SW 1271 (cell line): ENCODE measurements at places on chromosomes 7 and 10.

DNA sequence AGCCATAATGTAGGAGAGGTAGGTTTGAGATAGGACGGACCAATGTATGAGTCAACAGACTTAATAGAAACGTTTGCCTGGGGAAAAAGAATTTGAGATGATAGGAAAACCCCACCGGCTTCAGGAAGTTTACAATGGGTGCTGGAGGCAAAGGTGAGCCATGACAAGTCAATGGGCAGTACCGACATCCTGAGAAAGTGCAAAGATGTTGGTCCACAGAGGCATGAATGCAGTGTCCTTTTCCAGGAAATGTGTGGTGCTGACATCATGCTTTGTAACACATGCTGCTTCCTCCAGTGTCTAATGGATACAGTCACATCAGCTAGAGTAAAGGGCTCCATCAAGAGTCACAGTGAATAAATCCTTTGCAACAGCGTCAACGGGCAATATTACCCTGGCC, 533.6 kb downstream of the INHBA start:
- DNase-seq = no peak

DNA sequence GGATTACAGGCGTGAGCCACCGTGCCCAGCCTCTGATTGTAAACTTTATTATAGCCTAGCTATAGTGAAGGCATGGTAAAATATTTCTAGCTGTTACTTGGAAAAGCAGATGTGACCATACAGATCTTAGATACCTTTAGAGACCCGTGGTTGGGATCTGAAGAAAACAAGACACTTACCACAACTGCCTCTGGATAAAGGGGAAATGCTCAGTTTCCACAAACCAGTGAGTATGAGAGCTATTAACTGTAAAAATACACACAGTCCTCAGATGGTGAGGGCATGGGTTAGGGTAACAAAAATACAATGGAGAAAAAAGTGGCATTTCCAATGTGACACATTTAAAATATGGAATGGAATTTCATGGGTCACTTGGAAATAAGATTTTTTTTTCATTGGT, 63.0 kb downstream of the ZNF438 start:
- no peak for DNase-seq

GRCh38 chr10:102593074-102593803, 51.0 kb upstream of the TRIM8 start:
- DNase-seq = no peak

GRCh38 chr7:30907527-30908267, 4.0 kb upstream of the AQP1 start:
- DNase-seq = no peak

DNA sequence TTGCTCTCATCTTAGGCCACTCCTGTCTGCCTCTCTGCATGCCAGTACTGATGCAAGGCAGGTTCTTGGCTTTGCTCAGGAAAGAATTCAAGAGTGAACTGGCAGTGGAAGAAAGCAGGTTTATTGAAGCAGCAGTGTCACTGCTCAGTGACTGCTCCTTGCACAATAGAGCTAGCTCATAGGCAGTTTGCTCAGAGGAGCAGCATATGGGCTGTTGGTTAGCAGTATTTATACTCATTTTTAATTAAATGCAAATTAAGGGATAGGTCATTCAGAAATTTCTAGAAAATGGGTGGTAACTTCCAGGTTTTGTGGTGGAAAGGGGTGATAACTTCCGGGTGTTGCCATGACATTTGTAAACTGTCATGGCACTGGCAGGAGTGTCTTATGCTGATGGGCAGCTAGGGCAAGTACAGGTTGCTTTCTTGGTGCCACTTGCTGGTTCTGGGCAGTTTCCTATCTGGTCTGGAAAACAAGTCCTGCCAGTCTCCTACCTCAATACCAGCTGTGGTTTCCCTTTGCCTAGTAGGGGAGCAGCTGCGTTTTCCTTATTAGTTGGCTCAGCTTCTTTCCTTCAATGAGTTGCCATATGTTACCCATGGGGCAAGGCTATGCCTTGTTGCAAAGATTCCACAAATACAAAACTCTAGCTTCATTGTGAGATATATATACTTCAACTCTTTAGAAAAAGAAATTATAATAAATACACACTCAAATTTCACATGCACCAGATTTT, 64.8 kb upstream of the CALD1 start:
- no peak for DNase-seq

DNA sequence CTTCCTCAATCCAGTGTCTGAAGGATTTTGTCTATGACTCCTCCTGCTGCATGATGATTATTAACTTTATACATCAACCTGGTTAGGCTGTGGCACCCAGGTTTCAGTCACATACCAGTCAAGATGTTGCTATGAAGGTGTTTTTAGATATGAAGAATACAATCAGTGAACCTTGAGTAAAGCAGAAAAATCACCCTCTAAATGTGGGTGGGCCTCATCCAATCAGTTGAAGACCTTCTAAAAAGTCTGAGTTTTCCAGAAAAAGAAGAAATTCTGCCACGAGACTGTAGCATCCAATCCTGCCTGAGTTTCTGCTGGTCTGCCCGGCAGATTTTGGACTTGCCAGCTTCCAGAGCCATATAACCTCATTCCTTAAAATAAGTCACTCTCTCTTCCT, 126.1 kb upstream of the FRMD4A start:
- DNase-seq = no peak

DNA sequence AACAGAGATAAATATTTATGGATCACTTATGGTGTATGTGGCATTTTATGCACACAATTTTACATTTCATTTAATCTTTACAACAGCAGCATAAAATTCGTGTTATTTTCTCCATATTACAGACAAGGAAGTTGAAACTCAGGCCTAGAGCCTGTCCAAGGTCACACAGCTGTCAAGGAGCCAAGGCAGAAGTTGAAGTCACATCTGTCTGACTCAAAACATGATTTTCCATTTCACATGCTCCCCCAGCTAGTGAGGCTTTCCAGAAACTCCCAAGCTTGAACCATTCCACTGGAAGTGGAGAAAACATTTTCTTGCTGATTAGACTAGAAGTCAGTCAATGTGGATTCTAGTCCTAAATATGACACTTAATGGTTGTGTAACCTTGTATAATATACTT, 110.5 kb downstream of the HECTD2 start:
- DNase-seq = no peak
